Large intestine (tissue), 12 donors: ENCODE measurements at places on chromosomes 4 and X.

DNA sequence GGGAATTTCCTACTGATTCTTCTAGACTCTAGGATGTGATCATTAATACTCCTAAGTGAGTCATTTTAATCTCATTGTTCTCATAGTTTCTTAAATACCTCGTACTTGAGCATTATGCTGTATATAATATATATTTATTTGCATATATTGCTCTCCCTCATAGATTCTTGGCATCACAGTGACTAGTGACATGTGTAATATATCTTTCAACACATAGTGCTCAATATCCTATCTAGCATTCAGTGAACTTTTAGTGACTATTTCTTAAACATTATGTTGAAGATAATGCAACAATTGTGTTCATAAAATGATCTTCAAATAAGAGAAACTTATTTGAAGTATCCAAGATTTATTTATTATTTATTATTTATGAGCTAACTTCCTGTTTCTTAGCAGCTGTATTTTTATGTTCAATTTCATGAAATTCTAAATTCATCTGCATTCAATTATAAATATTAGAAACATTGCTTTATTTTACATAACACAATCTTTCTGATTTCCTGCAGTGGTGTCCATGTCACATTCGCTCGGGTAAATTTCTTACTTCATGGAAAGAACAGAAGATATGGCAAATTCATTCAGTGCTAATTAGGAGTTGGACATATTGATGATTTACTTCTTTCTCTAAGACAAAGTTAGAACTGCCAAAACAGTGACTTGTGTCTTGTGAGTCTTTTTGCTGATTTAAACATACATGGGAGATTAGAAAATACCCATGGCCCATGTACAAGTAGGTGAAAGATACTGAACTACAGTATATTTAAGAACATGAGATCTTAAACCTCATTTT lies 1095.5 kb upstream of the IGFBP7 start:
- no peak for DNase-seq

DNA sequence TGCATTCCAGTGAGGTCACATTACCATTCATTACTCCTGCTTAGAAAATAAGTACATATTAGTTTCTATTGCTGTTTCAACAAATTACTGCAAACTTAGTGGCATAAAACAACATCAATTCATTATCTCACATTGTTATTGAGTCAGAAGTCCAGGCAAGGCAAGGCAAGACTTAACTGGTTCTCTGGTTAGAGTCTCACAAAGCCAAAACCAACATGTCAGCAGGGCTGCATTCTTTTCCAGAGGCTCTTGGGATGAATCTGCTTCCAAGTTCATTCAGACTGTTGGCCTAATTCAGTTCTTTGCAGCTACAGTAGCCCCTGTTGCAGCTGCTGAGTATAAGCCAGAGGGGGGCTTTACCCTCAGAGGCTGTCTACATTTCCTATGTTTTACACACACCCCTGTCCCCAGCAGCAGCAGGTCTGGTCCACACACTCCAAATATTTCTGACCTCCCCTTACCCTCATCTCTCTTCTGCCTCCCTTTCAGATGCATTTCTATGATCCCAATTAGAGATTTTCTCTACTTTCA lies 892.1 kb upstream of the EPHA5 start:
- no peak for DNase-seq

GRCh38 chr4:71460371-71460770 lies 121.6 kb downstream of the SLC4A4 start:
- DNase-seq = no peak

- no peak for DNase-seq
Measured at GRCh38 chrX:96688789-96689188, 4.1 kb downstream of the DIAPH2 start.

DNA sequence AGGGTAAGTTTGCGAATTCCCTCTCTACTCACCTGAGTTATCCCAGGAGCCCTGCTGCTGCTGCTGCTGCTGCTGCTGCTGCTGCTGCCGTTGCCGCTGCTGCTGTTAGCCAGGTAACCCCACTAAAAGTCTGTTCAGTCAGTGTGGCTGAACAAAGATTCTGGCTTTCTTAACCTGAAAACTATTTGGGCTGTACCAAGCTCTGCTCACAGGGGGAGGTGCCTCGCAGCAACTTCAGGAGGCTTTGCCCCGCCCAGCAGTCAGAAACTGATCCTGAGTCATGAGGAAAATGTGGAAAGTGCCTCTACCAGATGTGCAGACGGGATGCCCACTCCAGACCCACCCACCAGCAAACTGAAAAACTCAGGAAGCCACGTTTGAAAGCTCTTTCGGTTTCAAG lies at the start of gene CAPN6:
TSS of gene CAPN6 (minus strand) at position 145 of the 400 bp plus-strand sequence. CDS start 6,547 bp downstream, outside the sequence.
- no peak for DNase-seq

DNA sequence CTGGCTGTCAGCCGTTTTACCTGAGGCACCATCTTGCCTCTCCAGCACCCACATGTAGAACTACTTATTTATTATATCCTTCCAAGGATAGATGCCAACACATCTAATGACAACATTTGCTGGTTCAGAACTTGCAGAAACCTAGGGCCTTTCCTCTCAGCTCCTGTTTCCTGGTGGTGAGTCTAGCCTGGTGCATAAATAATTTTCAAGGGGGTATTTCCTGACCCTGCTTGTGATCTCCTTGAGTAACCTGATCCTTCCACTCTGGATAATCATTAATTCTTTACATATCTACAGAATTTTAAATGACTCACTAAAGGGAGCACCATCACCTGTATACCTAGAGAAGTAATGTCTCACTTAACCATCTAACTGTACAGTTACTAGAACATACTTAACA lies 153.4 kb downstream of the PPARGC1A start:
- DNase-seq = no peak

DNA sequence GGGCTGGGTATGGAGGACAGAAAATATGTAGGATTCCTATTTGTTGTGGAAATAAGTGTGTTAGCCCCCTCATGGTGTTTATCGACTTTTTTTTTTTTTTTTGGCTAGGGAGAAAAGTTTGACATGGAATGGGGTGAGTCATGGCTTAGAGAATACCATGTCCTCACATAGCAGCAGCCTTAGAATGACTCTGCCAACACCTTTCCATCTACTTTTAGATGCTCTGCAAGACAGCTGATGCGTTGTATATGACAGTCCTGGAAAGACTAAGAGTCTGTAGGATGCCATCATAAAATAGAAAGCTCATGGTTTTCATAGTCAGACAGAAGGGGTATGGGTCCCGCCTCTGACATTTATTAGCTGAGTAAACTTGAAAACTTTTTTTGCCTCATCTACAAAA lies 37.7 kb downstream of the MTTP start:
- DNase-seq = no peak
